ENCODE measurements at places on chromosomes 11 and 22. TPM values are rescaled to one million over a fixed set of nuclear protein-coding genes. Genes with fewer than 3 reads are reported as not detected.

GRCh38 chr11:91796999-91797398 is 427.6 kb upstream of the FAT3 start:
- DNase-seq: no peak

GRM5 gene
- total RNA-seq: not detected

CHRM1 gene
- total RNA-seq: not detected

IL17REL gene
- not detected for total RNA-seq

- peak; percentile 88 for DNase-seq
These were observed 129.1 kb downstream of the EHF start for GRCh38 chr11:34749666-34750659.

DNA sequence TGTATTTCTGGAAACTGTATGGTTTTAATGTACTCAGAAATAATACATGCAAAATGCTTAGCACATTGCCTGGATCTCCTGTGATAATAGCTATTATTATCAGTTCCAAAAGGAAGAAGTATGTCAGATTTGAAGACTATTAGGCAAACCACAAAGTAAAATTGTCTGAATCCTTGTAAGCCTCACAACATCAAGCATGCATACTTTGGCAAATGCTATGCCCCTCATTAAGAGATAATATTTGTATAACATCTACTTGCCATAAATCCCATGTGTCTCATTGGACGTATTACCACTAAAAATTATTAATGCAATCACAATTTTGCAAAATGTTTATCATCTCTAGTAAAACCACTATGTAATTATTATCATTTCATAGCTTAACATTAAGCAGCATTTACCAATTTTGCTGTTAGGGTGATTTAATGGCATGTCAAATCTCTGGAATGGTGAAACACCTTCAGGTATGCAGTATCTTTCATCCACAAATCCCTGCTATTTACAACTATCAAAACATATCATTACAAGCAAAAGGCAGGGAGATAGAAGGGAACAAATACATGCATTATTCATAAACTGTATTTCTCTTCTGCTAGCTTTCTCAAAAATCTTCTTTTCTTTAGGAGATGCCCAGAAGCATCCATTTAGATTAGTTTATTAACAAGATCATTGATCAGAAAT is 974.6 kb upstream of the RAG2 start:
- no peak for DNase-seq

BTBD18 gene
- total RNA-seq: not detected

TUBGCP6 gene
- 17.5 TPM for total RNA-seq

SLC15A3 gene
- 20.8 TPM for total RNA-seq

ADAMTS8 gene
- total RNA-seq: 0.57 TPM

KRTAP5-9 gene
- total RNA-seq: not detected

DMC1 gene
- total RNA-seq: 0.46 TPM

ANO1 gene
- total RNA-seq: 6.7 TPM

GRCh38 chr11:65867284-65868071 is 5.1 kb downstream of the EFEMP2 start:
- peak; percentile 59 for DNase-seq

- DNase-seq: no peak
These were observed 227.0 kb upstream of the NCAM1 start for GRCh38 chr11:112734207-112734606.

FIBP gene
- 44.7 TPM for total RNA-seq

DNA sequence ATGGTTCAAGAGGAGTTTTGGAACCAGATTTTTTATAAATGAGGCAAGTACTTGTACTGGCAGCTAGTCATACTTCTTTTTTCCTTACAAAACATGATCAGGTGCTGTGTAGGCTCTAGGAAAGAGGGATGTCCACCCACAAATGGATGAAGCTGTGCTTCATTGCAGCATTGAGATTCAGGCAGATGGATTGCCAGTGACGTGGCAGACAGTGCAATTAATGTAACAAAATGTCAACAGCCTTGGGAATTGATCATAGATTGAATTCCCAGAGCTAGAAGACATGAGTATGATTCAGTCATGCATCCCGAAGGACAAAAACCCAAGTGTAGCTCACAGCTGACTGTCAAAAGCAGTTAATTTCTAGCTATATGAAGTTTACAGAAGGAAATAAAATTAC is 99.2 kb upstream of the RASSF10 start:
- no peak for DNase-seq

GRCh38 chr11:71530602-71531001 is 3.5 kb downstream of the KRTAP5-7 start:
- DNase-seq: no peak

APOL3 gene
- total RNA-seq: 31.7 TPM

C11orf68 gene
- 38.5 TPM for total RNA-seq

DNA sequence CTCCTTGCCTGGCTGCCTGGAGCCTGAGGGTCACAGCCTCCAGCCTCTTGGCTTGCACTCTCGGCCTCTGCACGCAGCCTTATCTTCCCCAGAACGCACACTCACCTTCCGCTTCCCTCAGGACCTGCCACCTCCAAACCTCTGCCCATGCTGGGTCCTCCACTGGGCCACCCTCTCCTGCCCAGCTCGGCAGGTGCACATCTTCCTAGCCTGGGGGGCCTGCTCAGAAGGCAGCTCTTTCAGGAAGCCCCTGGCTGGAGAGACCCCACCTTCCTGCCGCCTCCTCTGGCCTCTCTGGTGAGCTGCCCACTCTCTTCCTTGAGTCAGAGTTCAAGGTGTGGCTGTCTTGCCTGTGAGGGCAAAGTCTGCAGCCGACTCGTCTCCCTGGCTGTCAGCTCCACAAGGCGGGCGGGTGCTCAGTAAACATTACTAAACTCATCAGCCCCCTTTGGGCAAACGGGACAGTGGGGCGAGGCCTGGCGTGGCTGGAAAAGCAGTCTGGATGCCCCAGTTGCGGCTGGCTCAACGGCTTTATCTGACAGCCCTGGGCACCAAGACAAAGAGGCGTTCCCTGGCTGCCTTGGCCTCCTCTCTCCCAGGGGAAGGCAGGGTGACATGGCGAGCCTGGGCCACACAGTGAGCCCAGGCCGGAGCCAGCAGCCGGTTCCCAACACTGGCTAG is 1.7 kb upstream of the LINC01488 start:
- DNase-seq: peak; percentile 67

- DNase-seq: no peak
These were observed 10.7 kb downstream of the FAM118A start for GRCh38 chr22:45320357-45320976.

KDM4E gene
- not detected for total RNA-seq

MSANTD4 gene
- total RNA-seq: 19.2 TPM
